ENCODE measurements at places on chromosomes 11 and 22.

- DNase-seq: no peak
Measured at GRCh38 chr11:93608364-93608763, 53.1 kb upstream of the CEP295 start.

DNA sequence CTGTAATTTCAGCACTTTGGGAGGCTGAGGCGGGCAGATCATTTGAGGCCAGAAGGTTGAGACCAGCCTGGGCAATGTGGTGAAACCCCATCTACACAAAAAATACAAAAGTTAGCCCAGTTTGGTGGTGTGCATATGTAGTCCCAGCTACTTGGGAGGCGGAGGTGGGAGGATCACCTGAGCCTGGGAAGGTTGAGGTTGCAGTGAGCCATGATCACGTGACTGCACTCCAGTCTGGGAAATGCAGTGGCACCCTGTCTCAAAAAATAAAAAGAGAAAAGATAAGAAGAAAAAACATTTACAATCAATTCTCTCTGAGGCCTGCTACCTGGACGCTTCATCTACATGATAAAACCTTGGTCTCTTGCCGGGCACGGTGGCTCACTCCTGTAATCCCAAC, 7.2 kb upstream of the CBL start:
- DNase-seq: no peak

GRCh38 chr11:127063241-127063640, 62.7 kb upstream of the KIRREL3 start:
- DNase-seq: no peak

DNA sequence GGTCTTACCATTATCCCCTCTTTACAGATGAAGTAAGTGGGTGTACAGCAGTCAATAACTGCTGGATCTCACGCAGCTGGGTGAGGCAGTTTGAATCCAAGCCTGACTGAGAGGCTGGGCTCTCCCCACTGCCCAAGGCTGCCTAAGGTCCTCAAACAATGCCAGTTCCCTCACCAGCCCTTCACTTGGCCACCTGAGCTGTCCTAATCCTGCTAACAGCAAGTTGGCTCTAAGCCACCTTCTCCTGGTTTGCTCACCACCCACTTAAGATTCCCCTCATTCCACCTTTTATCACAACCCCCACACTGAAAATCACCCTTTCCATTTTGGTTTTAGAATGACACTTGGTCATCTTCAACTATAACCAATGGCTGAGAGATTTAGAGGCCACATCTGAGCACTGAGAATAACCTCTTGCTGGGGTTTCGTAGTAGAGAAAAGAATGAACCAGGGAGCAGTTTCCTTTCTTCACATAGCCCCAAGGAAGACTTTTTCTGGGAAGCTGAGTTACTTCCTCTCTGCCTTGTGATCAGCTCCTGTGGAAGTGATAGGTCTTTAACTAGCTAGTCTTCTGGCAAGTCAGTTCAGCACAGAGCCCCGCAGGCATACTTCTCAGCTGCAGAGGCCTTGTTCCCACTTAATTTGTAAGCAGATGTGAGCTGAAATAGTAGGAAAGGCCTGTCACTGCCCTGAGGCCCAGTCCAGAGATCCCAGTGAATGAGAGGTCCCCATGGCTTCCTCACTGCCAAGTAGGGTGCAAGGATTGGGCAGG, 57.8 kb upstream of the TTC12 start:
- no peak for DNase-seq

DNA sequence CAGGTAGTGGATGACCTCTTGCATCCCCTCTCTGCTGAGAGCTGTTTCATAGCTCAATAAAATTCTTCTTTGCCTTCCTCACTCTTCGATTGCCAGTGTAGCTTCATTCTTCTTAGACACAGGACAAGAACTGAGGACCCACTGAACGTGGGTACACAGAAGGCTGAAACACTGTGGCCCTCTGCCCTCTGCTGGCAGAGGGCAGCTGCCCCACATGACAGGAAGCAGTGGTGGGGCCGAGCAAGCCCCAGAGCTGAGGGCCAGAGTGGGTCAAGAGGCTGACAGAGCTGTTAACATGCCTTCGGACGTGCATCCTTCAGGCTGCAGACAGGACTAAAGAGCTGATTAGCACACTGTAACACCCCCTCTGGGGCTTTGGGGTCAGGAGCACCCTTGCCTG, 15.6 kb downstream of the SMC1B start:
- DNase-seq: no peak

DNA sequence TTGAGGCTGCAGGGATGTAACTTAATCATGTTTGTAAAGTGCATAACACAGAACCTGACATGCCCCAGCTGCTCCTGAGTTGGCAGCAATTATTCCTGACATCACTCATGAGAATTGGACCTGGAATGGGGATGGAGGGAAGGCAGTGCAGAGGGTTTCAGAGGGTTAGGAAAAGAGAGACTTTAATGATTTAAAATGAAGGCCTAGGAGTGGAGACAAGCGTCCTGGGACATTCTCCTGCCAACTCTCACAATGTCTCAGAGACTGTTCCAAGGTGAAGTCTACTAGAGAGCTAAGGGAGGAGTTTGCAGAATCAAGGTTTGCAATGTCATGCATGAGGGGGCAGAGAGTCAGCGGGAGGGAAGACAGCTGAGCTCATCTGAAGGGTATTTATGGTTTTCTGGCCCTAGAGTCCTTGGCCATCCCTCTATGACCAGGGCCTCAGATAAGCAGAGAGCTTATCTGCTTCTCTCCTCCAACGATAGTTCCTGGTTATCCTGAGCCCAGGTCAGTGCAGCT, 36.9 kb downstream of the GGTLC2 start:
- no peak for DNase-seq

DNA sequence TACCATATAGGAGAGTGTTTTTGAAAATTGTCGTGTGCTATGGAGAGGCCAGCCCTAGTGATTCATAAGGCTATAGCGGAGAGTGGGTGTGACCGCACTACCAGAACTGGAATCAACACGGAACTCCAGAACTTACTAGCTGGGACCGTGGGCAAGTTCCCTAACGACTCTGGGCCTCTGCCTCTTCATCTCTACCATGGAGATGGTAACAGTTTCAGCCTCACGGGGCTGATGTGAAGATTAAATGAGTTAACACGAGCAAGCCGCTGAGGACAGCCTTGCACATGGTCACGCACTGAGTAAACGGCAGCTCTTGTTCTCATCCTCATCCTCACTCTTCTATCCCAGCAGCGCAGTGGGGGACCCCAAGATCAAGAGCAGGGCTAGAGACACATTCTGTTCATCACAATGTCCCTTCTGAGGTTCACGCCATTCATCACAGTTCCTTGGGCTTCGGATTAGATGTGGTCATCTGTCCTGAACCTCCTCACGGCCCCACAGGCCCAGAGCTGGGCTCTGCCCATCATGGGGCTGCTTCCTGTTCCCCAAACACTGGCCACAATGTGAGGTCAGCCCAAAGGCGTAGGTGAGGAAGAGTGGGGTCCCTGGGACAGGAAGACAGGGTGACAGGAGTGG, 47.2 kb upstream of the CD5 start:
- no peak for DNase-seq

- DNase-seq: no peak
Measured at GRCh38 chr11:87007963-87008362, 29.8 kb upstream of the TMEM135 start.

DNA sequence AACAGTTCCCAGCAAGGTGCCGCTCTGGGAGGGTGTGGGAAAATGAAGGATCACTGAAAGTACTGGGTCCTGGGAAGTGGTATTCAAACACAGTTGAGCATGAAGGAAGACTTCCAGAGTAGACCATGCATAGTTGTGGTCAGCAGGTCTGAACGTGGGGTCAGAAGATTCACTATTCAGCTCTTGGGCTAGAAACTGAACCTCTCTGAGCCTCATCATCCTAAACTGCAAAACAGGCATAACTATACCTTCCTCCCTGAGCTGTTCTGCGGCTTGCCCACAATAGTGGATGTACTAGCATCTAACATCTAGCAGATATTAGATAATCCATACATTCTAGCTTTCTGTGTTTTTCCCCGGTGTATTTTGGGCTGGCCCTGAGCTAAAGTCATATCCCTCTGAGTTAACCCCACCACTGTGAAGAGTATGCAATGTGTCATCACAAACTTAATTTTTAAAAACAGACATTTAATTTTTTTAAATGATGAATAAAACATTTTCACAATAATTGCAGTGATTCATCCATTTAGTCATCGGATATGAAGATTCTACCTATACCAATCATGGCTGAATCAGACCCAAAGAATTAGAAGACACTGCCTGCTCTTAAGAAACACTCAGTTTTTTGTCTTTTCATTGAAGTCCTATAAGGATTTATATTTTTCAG, 179.1 kb downstream of the BLID start:
- no peak for DNase-seq

DNA sequence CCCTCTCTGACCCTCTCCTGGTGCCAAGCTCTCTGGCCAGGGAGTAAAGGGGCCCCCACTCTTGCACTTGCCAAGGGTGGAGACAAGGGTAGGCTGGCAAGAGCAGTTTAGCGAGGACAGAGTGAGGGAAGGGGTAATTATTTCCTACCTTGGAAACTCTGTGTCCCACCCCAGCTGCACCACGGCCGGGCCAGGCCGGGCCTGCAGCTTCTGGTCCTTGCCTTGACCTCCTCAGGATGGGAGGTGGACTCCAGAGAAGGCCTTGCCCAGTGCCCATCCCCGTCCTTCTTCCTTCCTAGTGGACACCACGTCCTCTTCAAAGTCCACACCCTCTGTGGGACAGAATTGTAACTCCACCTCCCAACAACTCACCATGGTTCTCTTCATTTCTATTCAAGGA, 18.4 kb upstream of the OSBPL5 start:
- no peak for DNase-seq

- no peak for DNase-seq
Measured at GRCh38 chr22:29972121-29972520, 89.1 kb downstream of the MTMR3 start.

DNA sequence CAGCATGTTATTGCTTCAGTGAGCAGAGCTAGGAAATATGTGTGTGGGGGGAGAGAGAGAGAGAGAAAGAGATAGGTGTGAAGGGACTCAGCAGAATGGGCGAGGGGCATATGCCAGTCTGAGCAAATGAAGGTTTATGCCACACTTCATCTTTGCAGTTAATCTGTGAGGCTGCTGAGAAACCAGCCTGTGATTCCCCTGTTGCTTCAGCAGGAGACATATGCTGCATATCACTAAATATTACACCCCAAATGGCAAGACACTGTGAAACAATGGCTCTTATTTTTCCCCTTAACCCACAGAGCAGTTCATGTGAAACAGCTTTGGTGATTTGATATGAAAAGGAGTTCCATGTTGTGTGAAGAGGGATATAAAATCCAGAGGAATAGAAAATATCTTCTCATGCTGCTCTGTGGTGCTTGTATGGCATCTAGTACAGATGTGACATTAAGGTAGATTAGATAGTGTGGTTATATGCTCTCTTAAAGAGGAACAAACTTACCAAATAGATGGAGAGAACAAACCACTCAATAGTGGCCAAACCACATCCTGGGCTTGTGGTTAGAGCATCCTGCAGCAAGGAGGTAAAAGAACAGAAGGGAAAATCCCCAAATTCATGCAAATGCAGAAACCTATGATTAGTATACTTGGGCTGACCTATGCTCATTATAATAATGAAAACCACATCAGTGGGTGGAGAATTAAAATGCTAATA, 864.2 kb downstream of the FAM181B start:
- DNase-seq: no peak

DNA sequence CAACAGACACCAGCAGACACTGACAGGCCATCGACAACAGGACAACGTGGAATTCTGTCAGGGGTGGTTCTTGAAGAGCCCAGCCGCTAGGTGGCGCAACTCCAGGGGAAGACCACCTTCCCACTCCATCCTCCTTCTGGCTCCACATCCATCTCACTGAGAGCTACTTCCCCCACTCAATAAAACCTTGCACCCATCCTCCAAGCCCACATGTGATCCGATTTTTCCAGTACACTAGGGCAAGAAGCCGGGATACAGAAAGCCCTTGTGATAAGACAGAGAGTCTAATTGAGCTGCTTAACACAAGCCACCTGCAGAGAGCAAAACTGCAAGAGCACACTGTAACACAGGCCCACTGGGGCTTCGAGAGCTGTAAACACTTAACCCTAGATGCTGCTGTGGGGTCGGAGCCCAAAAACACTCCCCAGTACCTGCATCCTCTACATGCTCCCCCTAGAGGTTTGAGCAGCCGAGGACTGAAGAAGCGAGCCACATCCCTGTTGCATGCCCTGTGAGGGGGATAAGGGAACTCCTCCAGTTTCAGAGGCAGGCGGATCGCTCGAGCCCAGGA, 11.5 kb upstream of the RAB39A start:
- DNase-seq: no peak

DNA sequence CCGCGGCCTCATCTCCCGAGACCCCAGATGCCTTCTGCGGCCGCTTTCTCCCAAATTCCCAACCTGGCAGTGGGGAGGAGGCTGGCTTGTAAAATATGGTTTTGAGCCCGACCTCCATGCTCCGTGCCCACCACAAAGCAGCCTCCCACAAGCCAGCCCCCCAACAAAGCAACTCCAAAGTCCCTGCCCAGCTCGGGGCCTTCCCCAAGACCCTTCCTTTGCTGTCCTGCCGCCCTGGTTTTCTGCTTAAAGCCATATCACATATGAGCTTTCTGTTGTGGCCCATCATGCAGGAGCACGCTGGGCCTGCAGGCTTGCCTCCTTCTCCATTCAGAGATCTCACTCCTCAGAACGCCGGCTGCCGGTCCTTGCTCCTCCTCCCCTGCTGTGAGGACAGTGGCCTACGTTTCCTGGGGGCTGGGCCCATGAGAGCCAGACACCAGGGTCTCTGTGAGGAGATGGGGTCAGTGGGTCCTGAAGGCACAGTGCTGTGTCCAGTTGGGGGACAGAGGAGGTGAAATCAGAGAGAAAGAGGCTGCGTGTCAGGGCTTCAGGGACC, 680.0 kb downstream of the BRD1 start:
- no peak for DNase-seq

DNA sequence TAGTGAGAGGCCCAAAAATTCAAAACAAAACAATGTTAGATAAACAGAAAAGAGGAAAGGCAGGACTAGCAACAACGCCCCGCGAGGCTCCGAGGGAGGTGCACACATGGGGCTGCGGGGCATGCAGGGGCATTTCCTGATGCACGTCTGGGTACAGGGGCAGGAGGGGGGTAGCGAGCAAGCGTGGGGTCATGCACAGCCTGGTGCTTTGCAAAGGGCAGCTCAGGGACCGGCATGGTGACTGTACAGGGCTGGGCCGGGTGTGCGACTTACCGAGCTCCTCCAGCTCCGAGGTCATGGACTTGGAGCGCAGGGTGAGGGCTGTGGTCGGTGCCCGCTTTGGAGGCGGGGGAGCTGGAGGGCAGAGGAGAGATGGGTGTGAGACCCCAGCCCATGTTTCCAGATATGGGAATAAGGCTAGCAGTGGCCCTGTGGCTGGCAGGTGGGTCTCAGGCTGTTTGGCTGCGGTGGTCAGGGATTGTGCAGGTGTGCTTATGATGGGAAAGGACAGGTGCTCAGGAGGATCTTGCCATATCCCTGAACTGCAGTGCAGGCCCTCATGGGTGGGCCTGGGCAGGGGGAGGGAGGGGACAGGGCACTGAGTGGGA, 103.7 kb downstream of the CTTN start:
- no peak for DNase-seq

- peak; percentile 57 for DNase-seq
Measured at GRCh38 chr11:44780940-44781631, 54.3 kb downstream of the TSPAN18 start.
